Suppressor macrophage treated with lipopolysaccharide for 1 hour (primary cell): ENCODE measurements at places on chromosomes 4 and X.

DNA sequence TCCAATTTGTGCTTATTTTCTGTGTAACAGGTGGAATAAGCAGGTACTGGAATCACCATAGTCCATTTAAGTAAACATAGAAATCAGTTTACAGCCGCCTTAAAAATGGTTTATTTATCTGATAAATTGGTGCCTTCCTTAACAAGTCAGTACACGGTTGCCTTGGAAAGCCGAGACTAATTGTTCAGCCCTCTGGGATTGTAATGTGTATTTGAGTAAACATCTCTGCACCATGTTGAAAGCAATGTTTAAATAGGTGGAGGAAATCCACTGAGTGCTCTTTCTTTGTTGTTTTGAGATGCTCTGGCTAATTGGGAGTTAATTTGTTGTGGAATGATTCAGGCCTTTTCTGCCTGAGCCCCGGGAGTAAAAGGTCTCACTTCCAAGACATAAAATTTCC lies 45.7 kb upstream of the ADRA2C start:
- no peak for DNase-seq

- no peak for DNase-seq
These were observed 358.3 kb upstream of the TECRL start for GRCh38 chr4:64767547-64767946.

- DNase-seq = peak; percentile 61
These were observed 385 bp downstream of the DCLK2 start for GRCh38 chr4:150078579-150079080.

DNA sequence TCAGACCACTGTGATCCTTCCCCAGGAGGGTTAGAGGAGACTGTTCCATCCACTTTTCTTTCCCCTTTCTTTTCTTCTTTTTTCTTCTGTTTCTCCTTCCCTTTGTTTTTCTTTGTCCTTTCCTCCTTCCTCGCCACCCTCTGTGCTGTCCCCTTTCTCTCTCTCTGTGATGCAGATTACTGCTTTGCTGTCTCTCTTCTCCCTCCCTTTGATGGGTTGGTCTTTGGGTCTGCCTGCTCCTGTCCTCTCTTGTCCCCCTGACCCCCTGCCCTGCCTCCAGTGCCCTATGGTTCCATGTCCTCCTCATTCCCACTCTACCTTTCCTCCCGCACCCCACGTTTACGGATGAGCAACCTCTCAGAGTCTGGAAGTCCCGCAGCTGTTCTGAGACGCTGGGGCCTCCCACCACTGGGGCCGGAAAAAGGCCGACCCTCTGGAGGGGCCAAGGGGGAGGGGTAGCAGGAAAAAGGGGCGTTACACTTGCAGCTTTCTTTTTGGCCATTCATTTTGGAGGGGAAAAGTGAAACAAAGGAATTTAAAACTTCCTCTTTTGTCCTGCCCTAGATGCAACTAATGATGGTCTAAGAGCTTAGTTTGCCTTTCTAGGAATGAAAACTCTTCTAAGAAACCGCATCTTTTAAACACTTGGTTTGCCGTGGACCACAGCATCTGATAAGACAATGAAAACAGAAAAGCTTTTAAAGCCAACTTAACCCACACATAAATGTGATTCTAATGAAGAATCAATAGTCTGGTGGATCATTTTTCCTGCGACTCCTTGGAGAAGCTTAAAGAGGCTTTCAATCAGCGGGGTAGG lies 24.5 kb upstream of the TSR2 start:
- DNase-seq = no peak

DNA sequence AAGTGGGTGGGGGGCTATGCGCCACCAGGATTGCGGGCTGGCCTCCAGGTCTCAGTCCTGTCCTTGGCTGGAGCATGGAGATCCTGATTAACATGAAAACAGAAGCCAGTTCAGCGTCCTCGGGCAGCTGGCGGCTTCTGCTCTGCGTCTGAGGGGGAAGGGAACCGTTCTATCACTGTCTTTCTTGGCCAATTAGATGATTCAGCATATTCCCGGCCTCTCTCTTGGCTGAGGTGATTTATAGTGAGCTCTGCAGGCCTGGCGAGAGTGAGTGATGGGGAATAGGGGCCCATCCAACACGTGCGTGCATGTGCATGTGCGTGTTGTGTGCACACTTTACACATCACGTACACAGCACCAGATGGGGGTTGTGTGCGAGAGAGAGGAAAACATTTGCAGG lies 145.8 kb upstream of the ATP6AP2 start:
- peak; percentile 14 for DNase-seq

GRCh38 chr4:39324897-39325613 lies 41.1 kb downstream of the RFC1 start:
- DNase-seq = no peak

DNA sequence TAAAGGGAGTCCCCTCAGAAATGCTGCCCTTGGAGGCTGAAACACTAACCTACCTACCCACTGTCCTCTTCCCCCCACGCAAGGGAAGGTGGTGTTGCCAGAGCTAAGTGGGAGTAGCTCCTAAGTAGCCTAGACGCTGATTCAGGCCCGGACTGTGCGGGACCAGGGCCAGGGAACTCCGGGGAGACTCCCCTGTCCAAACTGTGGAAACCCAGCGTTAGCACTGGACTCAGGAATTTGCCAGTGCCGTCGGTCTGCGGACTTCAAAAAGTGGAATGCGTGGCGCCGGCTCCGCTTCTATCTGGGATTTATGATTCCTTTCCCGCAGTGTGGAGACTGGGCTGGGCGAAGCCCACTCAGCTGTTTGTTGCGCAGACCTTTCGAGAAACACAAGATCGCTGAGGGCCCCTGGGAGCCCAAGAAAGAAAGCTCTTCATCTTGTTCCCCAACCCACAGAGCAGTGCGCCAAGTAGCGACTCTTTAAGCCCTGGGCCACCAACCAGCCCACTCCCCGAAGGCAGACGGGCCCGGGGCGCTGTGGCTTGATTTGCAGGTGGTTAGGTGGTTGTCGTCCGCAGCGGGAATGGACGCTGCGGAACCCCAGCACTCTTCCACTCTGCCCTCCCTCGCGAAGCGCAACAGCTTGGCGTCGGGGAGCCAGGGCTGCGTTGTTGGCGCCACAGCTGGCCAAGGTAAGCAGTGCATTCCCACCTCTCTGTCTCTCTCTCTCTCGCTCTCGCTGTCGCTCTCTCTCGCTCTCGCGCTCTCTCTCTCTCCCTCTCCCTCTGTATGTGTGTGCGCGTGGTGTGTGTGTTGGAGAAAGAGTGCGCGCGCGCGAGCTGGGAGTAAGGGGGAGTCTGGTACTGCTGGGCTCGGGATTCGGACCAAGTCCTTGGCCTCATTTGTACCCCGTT lies 2.0 kb downstream of the TMEM255A start:
- peak; percentile 57 for DNase-seq

DNA sequence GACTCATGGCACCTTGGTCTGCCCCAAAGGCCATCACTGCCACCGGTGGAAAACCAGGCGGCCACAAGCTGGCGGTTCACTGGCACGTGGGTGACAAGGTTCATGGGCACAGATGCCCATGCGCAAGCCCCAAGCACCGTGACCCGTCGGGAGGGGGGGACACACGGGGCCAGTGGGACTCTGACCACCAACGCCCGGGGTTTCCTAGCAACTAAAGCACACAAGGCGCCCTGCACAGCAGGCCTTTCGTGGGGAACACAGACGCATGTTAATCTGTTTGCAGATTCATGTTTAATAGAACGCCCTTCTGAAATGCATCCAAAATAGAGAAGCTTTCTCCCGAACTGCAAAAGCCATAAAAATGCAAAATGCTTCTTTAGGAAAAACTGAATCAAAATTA lies 43.9 kb downstream of the FAM53A start:
- DNase-seq = no peak

DNA sequence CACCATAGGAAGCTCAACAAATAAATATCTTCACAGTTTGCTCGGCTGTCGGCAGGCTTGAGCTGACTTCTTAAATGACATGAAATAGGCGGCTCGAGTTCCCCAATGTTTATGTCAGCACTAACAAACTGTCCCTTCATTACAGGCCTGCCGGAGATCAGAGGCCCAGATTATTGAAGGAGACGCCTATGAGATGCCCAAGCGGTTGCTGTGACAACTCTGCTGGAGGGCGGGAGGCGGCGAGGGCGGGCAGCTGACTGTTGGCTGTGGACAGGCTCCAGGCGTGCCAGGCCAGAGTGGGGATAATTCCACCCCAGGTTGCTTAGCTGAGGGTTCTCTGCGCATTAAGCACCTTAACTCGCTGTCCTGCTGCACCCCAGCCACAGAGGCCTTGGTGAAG lies 39.2 kb upstream of the MSX1 start:
- DNase-seq = no peak

DNA sequence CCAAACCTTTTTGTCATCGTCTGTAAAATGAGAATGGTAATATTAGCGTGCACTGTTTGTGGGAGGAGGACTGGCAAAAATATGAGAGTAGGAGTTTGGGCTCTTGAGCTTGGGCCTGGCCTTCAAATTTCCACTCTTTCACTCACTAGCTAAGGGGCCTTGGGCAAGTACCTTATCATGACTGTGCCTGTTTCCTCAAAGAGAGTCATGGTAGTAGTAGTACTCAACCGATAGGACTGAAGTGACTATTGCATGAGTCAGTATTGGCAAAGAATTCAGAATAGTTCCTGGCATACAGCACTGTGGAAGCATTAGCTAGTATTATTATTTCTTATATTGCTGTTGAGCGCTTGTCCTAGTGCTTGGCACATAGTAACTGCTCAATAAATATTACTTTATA lies 16.0 kb upstream of the RBM3 start:
- peak; percentile 69 for DNase-seq
